Activated CD4-positive, CD25-positive, alpha-beta regulatory T cell treated with anti-CD3 and anti-CD28 coated beads, Interleukin-2, amount 50 U/mL, for 72 hours (primary cell): ENCODE measurements at places on chromosomes 6 and 20.

DNA sequence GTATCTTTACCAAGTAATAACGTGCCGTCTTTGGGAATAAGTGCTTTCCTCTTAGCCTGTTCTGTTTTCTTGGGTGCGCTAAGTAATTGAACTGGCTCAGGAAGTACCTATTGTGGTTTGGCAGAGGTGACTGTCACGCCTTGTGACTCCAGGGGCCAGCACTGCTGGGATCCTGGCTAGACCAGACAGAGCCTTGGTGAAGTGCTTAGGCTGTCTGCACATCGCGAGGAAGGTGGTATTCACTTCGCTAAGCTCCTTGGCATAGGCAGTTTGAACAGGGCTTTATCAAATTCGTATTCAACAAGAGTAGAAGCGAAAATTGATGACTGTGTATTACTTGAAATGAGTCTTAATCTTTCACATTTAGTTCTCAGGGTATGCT lies 17.6 kb downstream of the PRDM1 start:
- DNase-seq: no peak

GRCh38 chr20:25480797-25481196 lies 73.3 kb downstream of the GINS1 start:
- no peak for DNase-seq

- DNase-seq: no peak
Observed at GRCh38 chr20:51738877-51739447, 29.2 kb downstream of the ATP9A start.

GRCh38 chr20:17158701-17159100 lies 68.1 kb upstream of the PCSK2 start:
- no peak for DNase-seq
